GM12892 (cell line): ENCODE measurements at places on chromosomes 5 and 9.
A peak's percentile ranks its signal among the peaks of the same experiment; 100 is the strongest.

- DNase-seq, result no peak
Measured at GRCh38 chr9:107292821-107293542, 9.9 kb downstream of the RAD23B start.

- DNase-seq, result no peak
Measured at GRCh38 chr5:17174965-17175364, 42.5 kb upstream of the BASP1 start.

- peak; percentile 45 for DNase-seq
Measured at GRCh38 chr9:97502222-97502983, 937 bp downstream of the TMOD1 start.

DNA sequence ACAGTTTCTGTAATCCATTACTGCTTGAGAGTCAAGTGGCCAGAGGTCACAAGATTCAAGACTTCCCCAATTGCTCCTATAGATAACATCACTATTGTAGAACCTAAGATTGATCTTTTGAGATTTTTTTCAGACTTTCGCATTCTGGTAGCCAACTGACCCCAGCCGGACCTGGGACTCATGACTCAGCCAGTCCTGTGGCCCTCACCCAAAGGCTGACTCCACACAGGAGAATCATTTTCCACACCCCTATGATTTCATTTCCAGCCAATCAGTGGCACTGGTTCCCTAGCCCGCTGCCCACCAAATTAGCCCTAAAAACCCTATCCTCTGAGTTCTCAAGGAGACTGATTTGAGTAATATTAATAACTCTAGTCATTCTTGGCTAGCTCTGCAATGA is 36.2 kb downstream of the TARS1 start:
- no peak for DNase-seq

- DNase-seq, result no peak
Measured at GRCh38 chr5:36982146-36982545, 105.6 kb downstream of the NIPBL start.

DNA sequence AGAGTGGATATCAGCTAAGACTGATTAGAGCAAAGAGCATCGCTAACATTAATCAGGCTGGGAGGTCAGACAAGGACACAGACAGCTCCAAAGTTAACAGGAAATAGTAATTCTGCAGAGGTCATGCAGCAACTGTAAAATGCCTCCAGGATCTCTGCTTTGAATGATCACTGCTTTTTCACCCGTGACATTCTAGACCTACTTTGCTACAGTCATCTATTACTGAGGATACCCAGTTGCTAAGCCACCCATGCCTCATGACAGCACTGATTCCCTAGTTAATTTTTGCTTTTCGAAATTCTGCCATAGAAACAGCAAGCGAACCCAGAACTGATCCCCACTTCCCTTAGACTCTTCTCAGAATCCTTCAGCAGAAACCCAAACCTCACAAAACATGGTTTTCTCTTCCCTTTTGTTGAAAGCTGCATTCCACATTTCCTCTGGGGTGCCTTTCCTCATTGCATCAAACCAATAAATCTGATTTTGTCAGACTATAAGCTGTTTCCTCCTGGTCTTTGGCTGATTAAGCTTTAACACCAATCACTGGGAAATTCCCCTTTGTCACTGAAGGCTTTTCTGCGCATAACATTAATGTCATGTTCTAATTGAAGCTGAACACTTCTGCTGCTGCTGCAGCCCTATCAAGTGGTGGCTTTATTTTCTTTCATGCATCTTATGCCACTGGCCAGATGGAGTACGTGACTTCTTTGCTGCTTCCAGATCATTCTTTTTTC is 201.1 kb upstream of the CHD1 start:
- no peak for DNase-seq

DNA sequence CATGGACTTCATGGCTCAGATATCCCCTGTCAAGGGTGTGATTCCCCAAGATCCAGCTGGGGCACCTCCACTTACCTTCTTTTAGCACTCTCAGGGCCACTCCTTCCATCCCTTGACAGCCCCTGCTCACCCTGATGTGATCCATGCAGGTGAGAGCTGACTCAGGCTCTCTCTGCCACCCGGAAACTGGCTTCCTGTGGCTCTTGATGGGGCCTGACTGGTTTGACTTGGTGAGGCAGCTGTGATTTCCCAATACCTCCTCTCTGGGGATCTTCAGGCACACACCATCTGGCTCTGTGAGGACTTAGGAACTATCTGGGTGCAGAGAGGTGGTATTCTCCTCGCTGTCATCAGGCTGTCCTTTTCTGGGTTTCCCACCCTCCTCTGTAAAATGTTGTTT is 7.9 kb upstream of the FAT2 start:
- DNase-seq, result no peak

DNA sequence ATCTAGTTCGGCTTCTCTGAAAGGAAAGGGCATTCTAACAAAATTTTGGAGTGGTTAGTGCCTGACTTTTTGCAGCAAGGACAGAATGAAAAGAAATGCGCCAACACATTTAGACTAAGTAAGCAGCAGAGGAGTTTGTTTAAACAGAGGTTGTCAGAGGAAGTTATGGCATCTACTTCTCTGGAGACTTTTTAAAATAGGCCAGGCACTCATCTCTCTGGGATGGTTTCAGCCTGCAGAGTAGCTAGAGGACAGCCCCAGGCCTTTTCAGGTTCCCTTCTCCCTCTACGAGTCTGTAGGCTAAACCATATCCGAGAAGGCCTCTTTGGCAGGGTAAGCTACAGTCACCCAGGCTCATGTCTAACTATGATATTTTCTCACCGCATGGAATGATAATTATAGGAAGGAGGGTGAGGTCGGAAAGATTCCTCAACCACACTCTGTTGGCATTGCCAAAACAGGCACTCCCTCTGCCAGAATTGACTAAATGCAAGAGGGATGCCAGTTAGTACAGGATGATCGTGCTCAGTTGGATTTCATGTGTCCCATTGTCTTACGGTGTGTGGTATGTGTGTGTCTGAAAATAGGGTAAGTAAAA is 1.4 kb upstream of the CTXN3 start:
- no peak for DNase-seq

GRCh38 chr5:141511771-141512325 is 23.0 kb downstream of the PCDHGC5 start:
- no peak for DNase-seq

- no peak for DNase-seq
Measured at GRCh38 chr5:56535347-56535746, 280.0 kb upstream of the MAP3K1 start.

DNA sequence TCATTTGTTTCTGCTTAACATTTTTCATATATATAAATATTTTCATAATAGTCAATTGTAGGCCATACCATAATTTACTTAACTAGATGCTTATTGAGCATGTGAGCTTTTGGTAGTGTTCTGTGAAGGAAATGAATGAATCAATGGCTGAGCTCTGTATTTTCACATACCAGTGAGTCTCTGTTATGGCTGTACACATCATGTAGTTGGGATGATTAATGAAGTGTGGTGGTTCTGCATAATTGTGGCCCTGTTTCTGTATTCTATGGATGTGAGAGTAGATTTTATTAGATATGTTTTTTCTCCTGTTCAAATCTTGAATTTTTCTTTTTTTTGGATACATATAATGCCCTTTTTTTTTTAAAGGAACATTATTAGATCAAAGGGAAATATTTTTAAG is 56.2 kb downstream of the CTNNA1 start:
- DNase-seq, result no peak

DNA sequence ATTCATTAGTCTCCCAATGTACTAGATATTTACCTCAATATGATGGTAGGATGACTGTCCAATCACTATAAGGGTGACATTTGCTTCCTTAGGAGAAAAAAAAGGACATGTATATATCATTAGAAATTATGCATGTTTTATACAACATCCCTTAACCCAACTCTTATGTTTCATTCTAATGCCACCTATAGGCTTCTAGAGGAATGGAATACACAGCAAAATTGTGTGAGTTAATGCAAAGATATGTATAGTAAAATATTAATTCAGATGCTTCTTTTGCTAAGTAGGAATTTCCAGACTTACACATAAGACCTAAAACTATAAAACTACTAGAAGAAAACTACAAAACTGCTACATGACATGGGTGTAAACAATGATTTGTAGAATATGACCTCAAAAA is 3.5 kb downstream of the PRXL2C start:
- DNase-seq, result no peak

DNA sequence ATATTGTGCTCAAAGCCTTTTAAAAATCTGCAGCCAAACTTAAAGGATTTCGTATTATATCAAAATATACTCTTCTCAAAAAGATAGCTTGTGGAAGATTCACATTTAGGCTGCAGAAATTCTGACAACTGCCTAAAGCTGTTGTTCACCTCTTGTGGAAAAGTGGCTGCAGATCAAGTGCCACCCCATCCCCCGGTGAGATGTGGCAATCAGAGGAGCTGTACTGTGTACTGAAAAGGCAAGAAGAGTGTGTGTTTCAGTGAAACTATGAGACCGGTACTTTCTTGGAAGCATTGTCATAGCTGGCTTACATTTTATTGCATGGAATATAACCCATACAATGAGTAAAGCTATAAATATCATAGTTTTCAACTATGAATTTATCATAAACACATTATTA is 64.3 kb downstream of the CDH18 start:
- DNase-seq, result no peak

- DNase-seq, result no peak
Measured at GRCh38 chr9:86052556-86053468, 46.5 kb downstream of the GOLM1 start.

- no peak for DNase-seq
Measured at GRCh38 chr5:169435506-169436229, 134.7 kb upstream of the SLIT3 start.

- no peak for DNase-seq
Measured at GRCh38 chr9:25935188-25935587, 256.9 kb upstream of the TUSC1 start.
